ENCODE measurements at places on chromosomes 7 and 10.

DNA sequence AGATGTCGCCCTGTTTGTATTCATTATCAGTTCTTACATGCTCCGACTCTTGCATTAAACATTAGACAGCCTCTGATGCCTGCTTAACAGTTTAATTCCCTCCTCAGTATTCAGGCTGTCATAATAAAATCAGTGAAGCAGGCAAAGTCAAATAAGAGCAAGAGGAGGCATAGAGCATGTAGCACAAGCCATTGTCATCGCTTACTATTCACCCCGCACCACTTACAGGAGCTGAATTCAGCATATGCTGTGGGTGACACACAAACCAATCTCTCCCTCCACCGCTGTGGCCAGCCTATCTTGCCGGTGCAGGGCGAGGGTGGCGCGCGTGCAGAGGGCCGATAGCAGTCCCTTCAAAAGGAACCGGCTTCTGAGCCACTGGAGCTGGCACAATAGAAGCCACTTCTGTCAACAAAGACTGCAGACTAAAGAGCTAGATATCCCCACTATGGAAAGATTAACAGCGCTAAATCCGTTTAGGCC, 433.2 kb upstream of the MGMT start:
- DNase-seq = no peak

GRCh38 chr10:71765176-71765904, 8.0 kb downstream of the VSIR start:
- DNase-seq = no peak

GRCh38 chr7:18792871-18793595, 297.5 kb downstream of the HDAC9 start:
- DNase-seq = no peak

DNA sequence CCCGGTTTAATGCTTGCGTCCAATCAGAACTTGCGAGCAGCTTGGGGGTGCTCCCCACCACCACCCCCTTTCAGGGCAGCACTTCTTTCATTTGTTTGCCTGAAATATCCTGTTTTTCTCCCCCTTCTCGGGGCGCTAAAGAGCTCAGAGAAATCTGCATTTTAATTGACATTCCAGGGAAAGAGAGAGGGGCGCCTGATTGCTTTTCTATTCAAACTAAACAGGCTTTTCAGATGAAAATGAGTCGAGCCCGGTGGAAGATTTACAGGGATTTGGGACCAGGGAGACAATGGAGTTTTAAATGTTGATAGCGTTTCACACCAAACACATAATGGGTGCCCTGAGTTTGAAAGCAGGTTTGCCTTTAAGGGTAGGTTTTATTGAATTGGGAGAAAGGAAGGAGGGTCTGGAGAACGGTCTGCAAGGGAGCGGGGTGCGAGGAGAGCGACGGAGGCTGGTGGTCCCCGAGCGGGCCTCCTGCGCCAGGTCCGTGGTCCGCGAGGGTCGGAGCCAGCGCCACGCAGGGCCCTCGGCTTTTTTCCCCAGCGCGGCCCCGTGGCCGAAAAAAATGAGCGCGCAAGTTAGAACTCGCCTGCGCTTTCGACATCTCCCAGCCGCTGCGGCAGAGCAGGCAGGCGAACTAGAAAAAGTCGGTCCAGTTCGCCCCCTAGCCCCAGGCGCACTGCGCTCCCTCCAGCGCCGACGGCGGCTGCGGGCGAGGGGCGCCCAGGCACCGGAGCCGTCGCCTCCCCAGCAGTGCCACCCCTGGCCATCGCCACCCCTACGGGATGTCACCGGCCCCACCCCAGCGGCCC, 1.3 kb downstream of the FGFR2 start:
- DNase-seq = no peak

GRCh38 chr7:131909151-131909768, 352.8 kb upstream of the PODXL start:
- no peak for DNase-seq

GRCh38 chr10:72759584-72759983, 67.6 kb downstream of the MCU start:
- no peak for DNase-seq

GRCh38 chr7:27564881-27565482, 97.7 kb downstream of the HIBADH start:
- no peak for DNase-seq

GRCh38 chr7:47783456-47784223, 164.6 kb downstream of the PKD1L1 start:
- no peak for DNase-seq

- DNase-seq = no peak
Measured at GRCh38 chr7:95886501-95887090, 114.2 kb downstream of the DYNC1I1 start.

DNA sequence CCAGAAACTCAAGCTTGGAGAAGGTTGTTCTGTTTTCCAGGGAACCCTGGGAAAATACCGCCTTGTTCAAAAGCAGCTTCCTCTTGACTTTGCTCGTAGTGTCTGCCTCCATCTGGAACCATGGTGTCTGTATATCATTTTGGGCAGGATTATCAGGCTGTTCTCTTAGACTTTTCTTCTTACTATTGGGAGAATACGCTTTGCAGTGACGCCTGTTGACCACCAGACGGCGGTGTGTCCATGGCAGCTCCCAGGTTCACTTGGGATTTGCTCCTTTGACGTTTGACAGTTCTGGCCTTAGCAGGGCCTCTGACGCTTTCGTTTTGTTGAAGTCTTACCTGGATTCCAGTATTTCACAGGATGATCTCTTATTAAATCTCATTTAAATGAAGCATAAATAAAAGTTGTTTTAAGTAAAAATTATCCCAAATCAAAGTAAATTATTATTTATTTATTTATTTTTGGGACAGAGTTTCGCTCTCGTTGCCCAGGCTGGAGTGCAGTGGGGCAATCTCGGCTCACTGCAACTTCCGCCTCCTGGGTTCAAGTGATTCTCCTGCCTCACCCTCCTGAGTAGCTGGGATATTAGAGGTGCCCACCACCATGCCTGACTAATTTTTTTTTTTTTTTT, 41.8 kb upstream of the GJD4 start:
- peak; percentile 26 for DNase-seq
